Bronchial epithelial cell (primary cell): ENCODE measurements at places on chromosomes 5 and 9. TPM values are rescaled to one million over a fixed set of nuclear protein-coding genes. Genes with fewer than 3 reads are reported as not detected.

DNA sequence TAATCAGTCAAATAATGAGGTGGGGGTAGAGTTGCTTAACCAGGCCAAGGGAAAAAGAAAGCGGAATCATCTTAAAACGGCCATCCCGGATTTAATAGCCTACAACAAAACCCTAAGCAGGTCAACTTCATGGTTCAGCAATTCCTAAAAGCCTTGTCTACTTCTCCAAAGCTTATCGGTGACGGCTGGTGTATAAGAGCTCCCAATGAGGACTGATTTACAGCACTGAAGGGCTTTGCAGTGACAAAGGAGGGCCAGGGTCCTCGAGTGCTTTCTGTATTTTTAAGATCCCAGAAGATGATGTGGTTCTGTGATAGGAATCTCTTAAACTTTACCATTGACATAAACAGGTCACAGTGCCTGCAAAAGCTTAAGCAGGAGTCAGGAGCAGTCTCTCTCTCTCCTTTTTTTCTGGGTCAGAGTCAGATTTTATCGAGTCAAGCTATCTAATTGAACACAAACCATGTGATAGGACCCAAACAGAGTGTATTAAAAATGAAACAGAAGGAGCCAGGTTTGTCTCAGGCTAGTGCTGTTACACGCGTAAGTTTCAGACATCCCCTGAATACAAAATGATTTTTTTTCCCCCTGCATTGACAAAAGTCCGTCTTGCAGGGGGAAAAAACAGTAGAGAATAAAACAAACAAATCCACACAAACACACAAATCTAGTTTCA is 663.6 kb upstream of the ZNF608 start:
- peak; percentile 19 for DNase-seq

- no peak for DNase-seq
Observed at GRCh38 chr5:68378204-68378820, 162.8 kb downstream of the PIK3R1 start.

DNA sequence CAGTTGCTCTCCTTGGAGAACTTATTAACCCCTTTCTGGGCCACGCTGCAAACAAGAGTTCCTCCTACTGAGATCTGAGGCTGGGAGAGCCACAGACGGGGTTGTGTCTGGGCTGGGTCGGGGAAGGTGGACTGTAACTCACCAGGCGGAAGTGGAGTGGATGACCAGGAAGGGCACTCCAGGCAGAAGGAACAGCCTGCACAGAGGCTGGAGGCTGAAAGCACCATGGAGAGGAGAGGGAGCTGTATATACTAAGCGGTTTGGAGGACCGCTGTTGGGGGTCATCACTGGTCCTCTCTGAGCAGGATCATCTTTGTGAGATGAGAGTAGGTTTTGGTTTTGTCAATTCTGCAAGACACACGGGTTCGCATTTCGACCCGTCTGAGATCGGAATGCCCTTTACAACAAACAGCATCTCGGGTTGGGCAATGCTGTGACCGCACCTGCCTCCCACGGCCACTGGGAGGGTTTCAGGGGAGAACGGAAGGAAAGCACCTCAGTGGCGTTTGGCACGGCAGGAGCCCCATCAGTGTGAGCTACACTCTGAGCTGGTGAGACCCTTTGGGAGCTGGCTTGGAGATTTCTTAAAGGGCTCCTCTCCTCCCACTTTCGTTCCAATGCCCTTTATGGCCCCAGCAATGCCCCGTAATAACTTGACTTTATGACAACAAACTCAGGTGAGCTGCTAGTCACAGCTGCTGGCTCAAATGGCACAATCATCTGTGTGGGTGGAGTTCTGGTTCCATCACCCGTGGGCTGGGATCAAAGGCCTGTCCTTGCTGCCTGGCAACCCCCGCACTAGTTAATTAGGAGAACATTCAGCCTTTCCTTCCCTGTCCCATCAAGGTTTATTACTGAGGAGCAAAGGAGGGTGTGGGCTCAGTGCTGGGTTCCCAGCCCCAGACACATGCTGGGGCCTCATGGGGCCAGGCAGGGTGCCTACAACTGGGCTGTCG is 18.7 kb upstream of the NEURL1B start:
- DNase-seq: no peak

Gene PKD2L2
- total RNA-seq: not detected in 2 replicates
